ENCODE measurements at places on chromosomes 1 and 21.
A peak's percentile ranks its signal among the peaks of the same experiment; 100 is the strongest.

DNA sequence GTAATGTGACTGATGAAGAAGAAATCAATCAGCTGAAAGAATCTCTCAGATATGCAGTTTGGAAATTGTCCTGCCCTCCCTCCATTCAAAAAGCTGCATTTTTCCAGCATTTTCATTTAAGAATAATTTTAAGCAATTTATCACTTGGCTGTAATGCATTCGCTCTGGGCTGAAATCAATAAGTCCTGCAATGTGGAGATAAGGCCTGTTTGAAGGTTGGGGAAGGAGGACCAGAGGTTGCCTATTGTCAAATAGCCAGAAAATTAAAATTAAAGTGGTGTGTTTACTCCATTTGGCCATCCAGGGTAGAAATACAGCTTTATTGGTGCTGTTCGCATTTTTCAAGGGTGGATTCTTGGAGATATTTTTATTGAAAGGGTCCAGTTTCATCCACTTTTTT is 187.6 kb upstream of the NFIA start:
- no peak for DNase-seq

DNA sequence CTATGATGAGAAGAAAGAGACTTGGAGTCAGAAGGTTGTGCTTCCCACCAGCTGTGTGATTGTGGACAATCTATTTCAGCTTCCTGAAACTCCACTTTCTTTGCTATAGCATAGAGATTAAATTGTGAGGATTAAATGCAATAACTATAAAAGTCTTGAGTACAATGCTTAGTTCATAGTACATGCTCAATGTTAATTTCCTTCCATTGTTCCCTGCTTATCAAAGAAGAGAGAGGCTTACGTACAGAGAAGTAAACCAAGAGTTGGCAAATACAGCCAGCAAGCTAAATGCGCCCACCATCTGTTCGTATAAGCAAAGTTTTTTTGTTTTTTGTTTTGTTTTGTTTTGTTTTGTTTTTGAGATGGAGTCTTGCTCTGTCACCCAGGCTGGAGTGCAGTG is 317.9 kb upstream of the NFIA start:
- DNase-seq: no peak

DNA sequence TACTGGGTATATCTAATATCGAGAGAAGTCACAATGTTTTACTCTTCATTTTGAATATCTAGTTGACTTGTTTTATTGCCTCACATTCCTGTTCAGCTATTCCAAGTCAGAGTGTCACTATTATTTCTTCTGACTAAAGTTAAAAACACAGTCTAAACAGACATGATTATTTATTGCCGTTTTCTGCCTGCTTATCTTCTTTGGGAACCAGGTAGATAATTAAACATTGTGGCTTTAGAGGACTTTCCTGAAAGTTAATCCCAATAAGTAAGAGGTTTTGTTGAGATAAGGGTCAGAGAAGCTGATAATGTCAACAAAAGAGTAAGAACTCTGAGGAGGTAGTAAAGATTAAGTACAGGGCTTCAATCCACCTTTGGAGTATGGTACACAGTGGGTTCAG is 53.8 kb downstream of the PCNX2 start:
- no peak for DNase-seq

GRCh38 chr1:155976062-155976912 is 2.1 kb downstream of the ARHGEF2 start:
- no peak for DNase-seq

- peak; percentile 39 for DNase-seq
These were observed 53.8 kb upstream of the HPDL start for GRCh38 chr1:45272913-45273371.

DNA sequence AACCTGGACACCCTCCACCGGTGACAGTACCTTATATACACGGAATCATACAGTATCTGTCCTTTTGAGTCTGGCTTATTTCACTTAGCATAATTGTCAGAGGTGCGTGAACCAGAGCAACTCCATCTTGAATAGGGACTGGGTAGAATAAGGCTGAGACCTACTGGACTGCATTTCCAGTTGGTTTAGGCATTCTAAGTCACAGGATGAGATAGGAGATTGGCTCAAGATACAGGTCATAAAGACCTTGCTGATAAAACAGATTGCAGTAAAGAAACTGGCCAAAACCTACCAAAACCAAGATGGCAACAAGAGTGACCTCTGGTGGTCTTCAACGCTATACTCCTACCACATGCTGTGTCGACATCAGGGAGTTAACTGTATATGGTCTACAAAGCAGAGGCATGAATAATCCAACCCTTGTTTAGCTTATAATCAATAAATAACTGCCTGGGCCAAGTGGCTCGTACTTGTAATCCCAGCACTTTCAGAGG is 1.4 kb upstream of the FDPS start:
- DNase-seq: no peak

DNA sequence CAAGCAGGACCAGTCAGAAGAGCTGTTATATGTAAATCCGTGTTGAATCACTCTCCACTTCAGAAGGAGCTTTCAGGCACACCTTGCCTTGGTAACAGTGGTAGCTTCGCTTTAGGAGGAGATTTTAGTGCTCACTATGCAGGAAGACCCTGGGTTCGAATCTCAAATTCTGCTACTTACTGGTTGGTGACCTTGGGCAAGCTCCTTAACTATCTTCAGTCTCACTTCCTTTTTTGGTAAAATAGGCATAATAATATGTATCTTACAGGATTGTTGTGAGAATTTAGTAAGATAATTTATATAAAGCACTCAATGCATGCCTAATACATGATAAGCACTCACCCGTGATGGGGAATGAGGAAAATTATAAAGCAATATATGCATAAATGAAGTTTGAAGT is 46.7 kb upstream of the GPR52 start:
- no peak for DNase-seq

- no peak for DNase-seq
These were observed 66.8 kb downstream of the TTC3 start for GRCh38 chr21:37139902-37140301.

- DNase-seq: no peak
These were observed 8.2 kb downstream of the ZNF692 start for GRCh38 chr1:248850536-248851251.

GRCh38 chr1:220928725-220929300 is 49.6 kb downstream of the HLX start:
- no peak for DNase-seq

- DNase-seq: no peak
These were observed 409.4 kb downstream of the BRINP3 start for GRCh38 chr1:190068304-190068703.

DNA sequence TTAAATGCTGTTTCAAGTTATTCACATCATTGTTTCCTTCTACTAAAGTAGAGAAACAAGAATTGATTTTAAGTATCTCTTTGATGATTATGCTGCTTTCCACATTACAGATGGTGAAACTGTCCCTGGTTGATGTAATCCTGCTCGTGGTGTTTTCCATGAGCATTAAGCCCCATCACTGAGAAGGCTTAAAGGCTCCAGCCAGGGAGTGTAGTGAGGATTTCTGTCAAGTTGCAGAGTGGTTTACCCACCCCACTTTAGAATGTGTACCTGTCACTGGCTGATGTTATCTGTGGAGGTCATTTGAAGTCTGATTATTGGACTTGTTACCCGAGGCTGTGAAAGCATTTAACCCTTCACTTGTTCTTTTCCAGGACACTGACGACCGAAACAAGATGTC is 12.9 kb downstream of the CERS2 start:
- DNase-seq: no peak

DNA sequence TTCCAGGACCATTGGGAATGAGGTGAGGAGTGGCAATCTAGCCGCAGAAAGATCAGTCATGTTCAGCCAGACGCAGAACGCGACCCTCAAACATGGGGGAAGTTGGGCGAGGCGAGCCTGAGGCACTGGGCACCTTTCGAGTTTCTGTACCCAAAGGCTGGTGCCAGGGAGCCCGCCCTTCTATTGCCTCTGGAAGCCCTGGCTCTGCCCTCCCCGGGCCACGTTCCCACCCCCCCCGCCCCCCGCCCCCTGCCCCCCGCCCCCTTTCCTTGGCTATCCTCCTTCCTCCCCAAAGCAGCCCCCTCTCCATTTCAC is 2.2 kb upstream of the ZBTB7B start:
- DNase-seq: no peak

GRCh38 chr21:46372014-46372485 is 48.1 kb downstream of the PCNT start:
- DNase-seq: no peak

DNA sequence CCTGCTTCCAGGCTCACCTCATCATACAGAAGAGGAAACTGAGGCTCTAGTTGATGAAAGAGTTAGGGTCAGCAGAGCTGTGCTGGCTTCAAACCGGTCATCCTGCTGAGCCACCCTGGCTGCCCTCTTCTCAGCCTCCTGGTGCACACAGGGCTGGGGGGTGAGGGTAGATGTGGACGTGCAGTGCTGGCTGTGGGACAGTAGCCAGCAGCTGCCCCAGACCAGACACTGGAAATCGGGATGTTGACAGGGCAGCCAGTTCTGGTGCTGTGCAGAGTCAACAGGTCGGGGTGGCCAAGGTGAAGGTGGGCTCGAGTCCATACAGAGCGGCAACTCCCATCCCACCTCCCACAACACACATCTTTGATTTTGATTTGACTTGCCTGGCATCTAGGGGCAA is 1.5 kb upstream of the CLCNKA start:
- DNase-seq: no peak

GRCh38 chr1:232192781-232193450 is 437.0 kb downstream of the SIPA1L2 start:
- DNase-seq: no peak

DNA sequence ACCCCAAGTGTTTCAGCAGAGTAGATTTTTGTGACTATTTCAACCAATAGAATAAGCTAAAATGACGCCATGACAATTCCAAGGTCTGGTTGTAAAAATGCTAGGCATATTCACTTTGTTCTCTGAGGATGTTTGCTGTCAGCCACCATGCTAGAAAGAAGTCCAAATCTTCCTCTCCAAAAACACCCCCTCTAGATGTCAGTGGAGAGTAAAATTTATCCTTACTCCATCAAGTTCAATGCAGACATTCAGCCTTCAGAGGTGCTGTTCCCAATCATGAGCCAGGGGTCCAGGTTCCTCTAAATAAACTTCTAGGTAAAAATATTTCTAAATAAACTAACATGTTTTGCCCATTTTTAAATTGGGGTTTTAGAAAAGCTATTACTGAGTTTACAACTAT is 395.4 kb upstream of the ADAMTS5 start:
- no peak for DNase-seq

DNA sequence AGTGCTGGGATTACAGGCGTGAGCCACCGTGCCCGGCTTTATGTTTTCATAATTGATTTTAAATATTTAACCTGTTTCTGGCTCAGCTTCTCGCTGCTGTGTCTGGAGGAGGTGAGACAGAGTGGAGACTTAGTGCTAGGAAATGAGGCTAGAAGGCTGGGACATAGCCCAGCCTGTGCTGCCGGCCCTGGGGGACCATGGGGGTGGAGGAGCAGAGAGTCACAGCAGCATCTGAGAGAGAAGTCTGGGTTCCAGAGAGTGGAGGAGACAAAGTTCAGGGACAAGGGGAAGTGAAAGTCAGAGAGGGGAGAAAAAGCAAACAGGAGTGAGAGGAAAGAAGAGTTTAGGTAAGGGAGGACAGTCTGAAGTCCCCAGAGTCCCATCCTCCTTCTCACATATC is 71.9 kb downstream of the LHX9 start:
- DNase-seq: no peak

DNA sequence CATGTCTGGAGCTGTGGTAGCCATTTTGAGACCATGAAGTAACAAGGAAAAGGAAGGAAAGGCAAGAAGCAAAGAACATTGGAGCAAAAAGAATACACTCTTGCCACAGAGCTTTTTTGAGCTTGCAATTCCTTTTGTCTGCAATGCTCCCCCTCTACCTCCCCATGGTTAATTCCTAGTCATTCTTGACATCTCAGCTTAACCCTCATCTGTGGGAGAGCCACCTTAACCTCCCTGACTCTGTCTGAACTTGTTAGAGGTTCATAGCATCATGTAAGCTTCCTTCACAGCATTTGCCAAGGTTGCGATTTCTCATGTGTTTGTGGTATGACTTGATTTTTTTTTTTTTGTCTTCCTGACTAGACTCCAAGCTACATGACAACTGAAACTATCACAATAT is 564.1 kb upstream of the PLXNA2 start:
- no peak for DNase-seq

GRCh38 chr1:24392982-24393650 is 20.5 kb downstream of the STPG1 start:
- no peak for DNase-seq

- no peak for DNase-seq
These were observed 45.7 kb downstream of the SLC9A1 start for GRCh38 chr1:27109103-27109822.

DNA sequence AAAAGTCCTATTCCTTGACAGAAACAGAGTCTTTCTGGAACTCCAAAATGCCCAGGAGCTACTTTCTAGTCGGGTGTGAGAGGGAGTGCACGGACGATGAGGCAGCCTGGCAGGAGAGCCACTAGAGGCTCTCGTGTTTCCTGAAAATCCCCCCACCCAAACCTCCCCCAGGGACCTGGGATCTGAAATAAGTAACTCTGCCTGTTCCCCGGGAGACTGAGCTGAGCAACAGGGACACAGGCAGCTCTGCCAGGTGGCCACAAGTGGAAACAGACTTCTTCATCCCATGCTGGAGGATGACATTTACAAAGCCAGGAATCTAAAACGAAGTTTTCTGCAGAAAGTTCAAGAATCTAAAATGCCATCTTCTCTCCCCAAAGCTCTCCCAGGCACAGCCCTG is 77.1 kb downstream of the ITPKB start:
- no peak for DNase-seq

GRCh38 chr1:181251001-181251712 is 162.7 kb downstream of the IER5 start:
- DNase-seq: peak; percentile 23

- peak; percentile 14 for DNase-seq
These were observed 64.6 kb upstream of the FMN2 start for GRCh38 chr1:240027059-240027462.

DNA sequence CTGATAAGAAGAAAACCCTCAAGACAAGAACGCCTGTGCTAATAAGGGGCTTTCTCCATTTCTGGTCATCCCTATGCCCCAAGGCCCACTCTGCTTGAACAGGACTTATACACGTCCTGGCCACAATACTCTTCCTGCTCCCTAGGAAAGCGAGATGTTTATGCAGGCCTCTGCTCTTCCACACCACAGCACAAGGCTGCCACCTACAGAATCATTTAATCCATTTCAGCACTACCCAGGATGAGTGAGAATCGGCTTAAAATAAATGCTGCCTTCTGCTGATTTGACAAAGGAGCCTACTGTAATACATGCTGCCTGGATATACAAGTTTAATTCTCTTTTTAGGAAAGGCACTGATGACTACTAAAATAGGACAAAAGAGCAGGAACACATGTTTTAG is 29.4 kb downstream of the FRRS1 start:
- DNase-seq: peak; percentile 46

DNA sequence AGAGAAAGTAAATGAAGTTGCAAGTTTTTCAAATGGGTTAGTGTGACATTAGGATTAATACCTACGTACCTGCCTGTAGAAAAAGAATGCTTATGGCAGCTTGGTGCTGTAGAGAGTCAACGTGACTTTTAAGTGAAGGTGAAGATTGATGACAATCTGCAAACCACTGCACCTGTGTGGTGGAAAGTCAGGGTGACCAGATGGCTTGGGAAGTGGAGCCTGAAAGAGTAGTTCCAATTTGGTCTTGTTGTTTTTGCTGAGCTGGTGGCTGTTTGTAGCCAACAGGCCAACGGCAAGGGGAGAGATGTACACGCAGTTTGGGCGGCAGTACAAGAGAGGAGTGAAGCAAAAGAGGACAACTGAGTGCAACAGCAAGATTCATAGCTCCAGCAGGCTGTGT is 78.1 kb upstream of the JAK1 start:
- no peak for DNase-seq

GRCh38 chr1:2949966-2950925 is 71.0 kb upstream of the ACTRT2 start:
- no peak for DNase-seq

GRCh38 chr1:237166593-237167101 is 124.7 kb downstream of the RYR2 start:
- DNase-seq: no peak
